ENCODE measurements at places on chromosomes 3 and 15.

GRCh38 chr15:41501191-41501917 is 7.7 kb downstream of the ITPKA start:
- DNase-seq, result no peak

DNA sequence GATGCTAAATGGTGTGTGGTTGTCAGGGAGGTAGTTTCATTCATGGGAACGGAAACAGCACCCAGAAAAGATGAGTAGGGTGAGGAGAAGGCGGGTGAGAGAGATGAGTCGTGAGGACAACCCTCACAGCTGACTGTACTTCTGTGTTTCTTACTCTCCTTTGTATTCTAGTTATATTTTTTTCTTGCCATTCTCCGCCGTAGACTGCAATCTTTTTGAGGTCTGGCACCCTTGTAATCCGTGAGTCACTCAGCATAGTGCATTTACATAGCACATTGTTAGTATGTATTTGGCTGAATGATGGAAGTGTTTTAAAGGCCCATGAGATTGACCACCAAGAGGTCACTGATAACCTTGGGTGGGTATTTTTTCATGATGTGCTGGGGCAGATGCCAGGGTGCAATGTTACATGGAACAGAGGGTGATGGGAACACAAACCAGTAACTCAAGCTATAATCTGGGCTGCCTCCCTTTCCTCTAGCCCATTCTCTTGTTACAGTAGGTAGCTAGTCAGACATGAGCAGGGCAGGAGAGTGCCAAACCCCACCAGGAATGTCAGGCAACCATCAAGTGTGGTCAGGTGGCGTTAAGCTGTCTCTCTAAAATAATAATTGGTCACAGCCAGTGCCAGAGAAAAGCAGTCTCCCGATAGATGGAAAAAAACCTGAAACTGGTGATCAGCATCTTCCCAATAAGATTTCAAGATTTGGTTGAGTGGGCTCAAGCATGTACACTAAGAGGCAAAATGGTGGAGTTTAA is 18.8 kb upstream of the DGKG start:
- no peak for DNase-seq

GRCh38 chr3:152841131-152841530 is 6.2 kb downstream of the P2RY1 start:
- DNase-seq, result no peak

GRCh38 chr3:84925571-84925970 is 33.2 kb upstream of the CADM2 start:
- no peak for DNase-seq

- DNase-seq, result no peak
Observed at GRCh38 chr3:168383573-168383972, 287.8 kb upstream of the GOLIM4 start.

- peak; percentile 66 for DNase-seq
Observed at GRCh38 chr15:32029862-32030781, at the start of gene CHRNA7. TSS of gene CHRNA7 (plus strand) at chr15:32030515. CDS start at chr15:32030595, 80 bp downstream.

DNA sequence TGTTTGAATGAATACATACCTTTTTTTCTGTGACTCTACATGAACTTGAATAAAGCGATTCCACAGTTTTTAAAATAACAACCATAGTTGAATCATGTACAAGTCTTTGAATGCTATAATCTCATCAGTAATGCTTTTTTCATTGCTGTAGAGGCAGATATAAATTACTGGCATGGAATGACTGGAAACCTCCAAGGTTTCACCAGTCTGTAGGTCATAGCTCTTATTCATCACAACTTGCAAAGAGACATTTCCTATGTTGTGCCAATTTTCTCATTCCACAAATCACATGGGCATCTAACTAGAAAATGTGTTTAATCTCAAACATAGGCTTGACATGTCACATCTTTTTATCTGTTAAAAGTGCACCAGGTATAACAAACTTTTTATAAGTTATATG is 407.1 kb upstream of the KCNMB2 start:
- no peak for DNase-seq

DNA sequence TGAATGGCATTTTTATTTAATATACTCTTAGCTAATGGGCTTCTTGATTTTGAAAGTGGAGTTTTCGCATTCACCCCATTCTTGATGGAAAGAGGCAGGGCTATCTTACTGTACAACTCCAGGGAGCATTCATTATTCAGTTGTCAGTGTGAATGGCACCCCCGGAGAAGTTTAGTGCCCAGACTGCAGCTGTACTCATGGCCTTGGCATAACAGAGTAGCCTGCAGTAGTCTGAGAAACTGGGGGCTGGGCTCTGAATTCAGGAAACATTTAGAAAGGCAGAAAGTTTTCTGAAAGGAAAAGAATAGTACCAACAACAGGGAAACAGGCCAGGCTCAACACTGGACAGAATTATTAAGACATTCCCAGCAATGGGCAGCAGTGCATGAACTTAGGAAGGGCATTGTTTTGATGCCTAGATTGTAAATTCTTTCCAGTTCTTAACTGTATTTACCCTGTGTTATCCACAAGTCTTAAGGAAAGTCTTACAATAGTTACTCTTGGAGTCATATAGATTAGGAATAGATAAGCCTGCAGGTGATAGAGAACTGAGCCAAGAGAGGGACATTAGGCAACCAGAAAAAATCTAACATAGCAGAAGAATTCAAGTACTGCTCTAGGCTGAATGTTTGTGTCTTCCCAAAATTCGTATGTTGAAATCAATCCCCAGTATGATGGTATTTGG is 44.4 kb downstream of the TIPARP start:
- no peak for DNase-seq

DNA sequence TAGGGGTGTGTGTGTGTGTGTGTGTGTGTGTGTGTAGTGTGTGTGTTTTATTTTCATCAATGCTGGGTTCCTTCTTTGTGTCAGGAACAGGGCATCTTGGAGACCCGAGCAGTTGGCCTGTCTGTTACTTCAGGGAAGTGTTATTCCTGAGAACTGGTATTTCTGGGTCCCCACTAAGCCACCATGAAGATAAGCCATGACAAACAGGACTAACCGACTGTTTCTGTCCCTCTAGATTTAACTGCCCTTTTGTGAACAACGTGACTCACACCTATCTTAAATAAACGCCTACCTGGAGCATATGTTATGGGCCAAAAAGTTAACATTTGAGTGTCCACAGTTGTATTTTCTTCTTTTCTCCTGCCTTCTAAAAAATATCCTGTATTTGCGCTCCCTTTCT is 19.5 kb downstream of the SIDT1 start:
- DNase-seq, result no peak

DNA sequence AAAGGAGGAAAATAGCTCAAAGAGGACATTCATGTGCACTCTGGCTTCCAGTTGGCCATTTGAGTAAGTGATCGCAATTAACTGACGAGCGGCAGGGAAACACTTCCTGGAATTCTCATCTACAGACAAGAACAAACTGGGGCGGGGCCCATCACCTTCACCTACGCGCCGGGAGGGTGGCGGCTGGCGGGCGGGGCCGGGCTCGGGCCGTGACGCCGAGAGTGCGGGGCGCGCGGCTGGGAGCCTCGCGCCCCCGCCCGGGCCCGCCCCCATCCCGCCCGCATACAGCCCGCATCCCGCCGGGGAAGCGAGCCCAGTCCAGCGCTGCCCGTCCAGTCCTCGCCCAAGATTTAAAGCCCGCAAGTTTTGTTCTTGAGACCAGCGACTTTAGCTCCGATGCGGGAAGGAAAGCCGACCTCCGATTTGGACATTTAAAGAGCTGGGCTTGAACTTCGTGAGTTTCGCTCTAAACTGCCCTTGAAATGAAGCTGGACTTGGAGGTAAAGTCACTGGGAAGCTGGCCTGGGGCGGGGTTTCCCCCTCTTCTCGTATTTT is at the start of gene B3GNT5:
B3GNT5 (plus strand) TSS at position 281 of the 555 bp plus-strand sequence. CDS start 16,546 bp downstream, outside the sequence.
- DNase-seq, result no peak

- DNase-seq, result no peak
Observed at GRCh38 chr3:53122255-53122932, 7.8 kb downstream of the RFT1 start.

- DNase-seq, result no peak
Observed at GRCh38 chr15:84572231-84572630, 28.6 kb upstream of the ZSCAN2 start.

DNA sequence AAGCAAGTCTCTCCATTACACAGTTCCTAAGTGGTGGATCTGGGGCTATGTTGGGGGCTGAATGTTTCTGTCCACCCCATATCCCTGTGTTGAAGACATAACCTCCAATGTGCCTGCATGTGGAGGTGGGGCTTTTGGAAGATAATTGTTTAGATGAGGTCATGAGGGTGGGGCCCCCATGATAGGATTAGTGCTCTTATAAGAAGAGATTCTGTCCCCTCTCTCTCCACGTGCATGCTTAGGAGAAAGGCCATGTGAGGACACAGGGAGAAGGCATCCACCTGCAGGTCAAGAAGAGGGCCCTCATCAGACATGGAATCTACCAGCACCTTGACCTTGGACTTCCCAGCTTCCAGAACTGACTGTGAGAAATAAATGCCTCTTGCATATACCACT is 231.0 kb upstream of the CHRNA7 start:
- no peak for DNase-seq

GRCh38 chr3:184812662-184813042 is 686 bp downstream of the VPS8 start:
- DNase-seq, result no peak

DNA sequence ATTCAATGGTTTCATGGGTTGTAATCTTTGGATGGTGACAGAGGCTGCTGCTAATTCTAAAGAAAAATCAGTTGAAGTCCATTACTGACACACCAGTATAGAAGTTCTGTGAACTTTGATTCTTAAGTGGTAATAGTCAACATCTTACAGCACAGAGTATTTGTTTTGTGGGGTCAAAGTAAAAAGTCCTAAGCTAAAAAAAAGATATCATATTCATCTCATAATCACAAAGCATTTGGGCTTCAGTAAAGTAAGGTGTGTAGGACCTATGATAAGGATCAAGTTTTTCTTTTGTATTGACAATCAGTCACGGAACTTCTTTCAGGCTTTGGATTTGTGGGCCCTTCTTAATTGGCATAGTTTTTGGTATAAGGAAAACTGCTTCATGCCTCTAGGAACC is 1.1 kb downstream of the ASTE1 start:
- no peak for DNase-seq

GRCh38 chr3:187616307-187616972 is 53.8 kb downstream of the SST start:
- DNase-seq, result peak; percentile 41

- DNase-seq, result no peak
Observed at GRCh38 chr3:135118792-135119191, 323.7 kb downstream of the EPHB1 start.

DNA sequence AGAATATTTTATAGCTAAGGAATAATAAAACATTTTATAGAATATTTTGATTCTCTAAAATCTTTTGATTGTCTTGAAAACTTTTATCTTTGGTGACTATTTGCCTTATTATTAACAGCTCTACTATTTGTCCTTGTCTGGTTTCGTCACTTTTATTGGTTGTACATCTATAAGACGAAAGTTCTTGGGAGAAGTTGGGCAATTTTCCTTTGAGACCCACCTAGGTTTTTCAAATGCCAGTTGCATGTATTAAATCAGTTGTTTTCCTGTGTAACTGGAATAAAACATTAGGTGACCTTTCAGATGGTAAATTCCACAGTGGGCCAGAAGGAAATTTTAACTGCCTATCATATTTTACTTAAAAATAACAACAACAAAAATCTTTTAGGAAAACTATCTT is 1245.7 kb downstream of the SI start:
- DNase-seq, result no peak

GRCh38 chr3:127455541-127456450 is 134.7 kb downstream of the TPRA1 start:
- peak; percentile 86 for DNase-seq

GRCh38 chr15:59271595-59272201 is 65.1 kb downstream of the LDHAL6B start:
- DNase-seq, result no peak

DNA sequence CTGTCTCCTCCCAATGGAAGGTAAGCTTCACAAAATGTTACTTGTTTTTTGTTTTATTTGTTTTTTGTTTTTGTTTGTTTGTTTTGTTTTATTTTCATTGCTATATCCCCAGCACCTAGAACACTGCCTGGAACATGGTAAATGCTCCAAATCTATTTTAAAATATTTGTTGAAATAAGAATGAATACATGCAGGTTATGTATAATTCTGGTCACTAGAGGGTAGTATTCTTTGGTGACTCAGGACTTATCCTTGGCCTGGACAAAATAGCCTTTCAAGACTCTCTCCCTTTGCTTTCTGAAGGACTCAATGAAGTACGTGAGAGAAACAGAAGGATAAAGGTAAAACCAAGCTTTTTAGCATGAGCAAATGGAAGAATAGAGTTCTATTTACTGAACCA is 46.9 kb upstream of the PPP2R3A start:
- DNase-seq, result no peak

DNA sequence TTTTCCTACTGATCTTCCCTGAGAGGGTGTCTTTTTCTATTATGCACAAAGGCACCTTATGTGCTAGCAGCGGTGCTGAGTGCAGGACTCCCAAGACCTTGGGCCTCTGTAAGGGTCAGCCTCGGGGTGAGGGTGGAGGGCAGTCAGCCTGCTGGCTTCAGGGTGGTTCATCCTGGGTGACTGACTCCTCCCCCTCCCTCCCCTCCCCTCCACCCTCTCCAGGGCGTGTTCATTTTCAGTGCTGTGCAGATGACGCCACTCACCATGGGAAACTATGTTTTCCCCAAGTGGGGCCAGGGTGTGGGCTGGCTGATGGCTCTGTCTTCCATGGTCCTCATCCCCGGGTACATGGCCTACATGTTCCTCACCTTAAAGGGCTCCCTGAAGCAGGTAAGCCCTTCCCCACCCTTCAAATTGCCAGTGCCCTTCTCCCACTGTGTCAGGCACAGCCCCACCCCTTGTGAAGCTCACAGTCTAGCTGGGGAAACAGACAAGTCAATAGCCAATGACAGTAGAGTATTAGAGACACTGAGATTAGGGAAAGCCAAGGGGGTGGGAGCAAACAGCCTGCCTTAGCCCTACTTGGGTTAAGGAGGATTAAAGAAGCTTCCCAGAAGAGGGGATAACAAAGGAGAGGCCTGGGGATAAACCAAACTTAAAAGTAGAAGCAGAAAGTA is 41.9 kb downstream of the SLC6A1 start:
- no peak for DNase-seq

DNA sequence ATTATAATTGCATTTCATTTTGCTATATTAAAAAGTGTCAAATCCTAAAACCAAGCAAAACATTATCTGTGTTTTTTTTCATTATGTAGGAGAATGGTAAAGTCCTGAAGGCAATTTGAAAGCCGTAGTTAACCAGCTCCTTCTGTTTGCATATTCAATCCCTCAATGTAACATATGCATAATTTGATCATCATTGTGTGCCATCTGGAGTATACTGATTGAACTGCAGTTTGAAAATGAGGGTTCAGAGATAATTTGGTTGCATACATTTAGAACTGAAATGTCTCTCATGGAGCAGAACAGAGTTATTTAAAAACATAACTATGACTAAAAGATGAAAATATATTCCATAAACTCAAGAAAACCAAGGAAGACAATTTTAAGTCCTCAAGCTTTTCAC is 518.6 kb downstream of the GBE1 start:
- DNase-seq, result peak; percentile 4

DNA sequence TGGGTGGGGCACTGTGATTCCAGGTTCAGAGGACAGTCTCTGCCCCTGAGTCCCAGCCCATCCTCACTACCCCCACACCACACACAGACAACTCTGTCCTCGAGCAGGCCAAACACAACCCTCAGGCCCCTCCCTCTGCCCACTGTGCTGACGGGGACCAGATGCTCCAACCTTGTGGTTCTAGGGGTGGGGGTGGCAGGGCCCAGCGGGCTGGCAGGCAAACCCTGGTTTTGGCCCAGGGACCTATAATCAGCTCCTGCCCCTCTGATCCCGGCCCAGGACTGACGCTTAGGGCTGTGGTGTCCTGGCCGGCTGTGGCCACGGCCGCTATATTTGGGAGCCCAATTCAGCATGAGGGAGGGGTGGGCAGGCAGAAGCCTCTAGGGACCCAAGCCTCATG is 5.0 kb upstream of the MYL3 start:
- DNase-seq, result no peak

- DNase-seq, result no peak
Observed at GRCh38 chr3:105328338-105328730, 38.4 kb upstream of the ALCAM start.
